ENCODE measurements at places on chromosomes 2 and 18.

GRCh38 chr18:2471523-2471922 lies 99.8 kb downstream of the METTL4 start:
- no peak for DNase-seq

DNA sequence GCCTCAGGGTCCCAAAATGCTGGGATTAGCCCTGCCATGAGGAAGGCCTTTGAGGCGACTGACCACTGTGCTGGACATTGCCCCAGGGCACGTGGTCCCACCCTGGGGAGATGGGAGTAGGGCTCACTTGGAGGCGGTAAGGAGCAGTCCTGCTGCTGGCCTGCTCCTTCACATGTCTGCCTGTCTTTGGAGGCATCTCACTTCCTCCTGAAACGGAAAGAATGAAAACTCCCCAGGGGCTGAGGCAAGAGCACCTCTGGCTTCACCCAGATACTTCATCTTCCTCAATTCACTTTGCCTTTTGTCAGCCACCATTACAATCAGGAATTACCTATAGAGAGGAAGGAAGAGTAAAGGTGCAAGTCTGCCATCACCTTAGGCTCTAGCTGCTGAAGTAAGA lies 59.9 kb upstream of the GATA6 start:
- DNase-seq: no peak

GRCh38 chr2:112805542-112805941 lies 21.2 kb upstream of the IL1A start:
- no peak for DNase-seq

DNA sequence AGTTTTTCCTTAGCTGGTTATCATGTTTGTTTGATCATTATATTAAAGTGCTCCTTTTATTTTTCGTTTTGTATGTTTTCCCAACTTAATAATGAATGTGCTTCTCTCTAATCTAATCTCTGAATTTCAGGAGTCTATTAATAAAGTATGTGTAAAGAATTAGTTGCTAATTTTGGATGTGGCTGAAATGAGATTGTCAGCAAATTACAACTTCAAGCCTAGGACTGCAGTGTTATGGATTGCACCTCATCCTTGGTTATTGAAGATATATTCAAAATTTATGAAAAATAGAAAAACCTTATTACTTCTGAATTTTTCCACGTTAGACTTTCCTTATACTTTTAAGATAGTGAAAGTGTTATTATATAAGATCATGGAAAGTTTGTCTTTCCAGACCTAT lies 227.7 kb downstream of the NEDD4L start:
- no peak for DNase-seq

DNA sequence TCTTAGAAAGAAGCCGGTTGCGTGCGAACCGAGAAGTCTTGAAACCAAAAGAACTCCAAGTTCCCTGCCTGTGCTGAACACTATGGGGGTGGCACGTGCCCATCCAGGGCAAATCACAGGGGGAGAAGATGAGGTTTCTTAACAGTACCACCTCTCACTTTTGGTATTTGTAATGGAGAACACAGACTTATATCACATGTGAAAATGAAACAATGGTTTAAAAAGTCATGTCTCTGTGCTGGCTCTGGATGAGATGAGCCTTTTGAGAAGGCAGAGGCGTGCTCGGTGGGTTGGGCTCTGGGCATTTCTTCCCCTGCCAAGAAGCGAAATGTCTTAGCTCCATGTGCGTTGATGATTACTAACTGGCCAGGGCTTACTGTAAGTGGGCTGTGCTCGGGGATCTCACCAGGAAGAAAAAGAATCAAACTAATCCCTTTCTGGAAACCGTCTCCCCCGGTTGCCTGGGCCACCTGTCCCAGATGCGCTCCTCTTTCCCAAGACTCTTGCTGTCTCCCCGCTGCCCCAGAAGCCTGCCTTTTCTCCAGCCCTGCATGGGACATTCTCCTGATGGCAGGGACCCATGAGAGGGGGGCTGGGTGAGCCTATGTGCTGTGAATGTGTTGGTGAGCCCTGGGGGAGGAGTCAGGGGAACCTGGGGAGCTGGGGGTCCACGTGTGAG lies 252.9 kb downstream of the PRKCE start:
- DNase-seq: no peak

GRCh38 chr2:54228945-54229344 lies 27.1 kb downstream of the TSPYL6 start:
- no peak for DNase-seq

- no peak for DNase-seq
Observed at GRCh38 chr2:197708331-197708730, 3.2 kb downstream of the MARS2 start.

GRCh38 chr2:72864500-72864899 lies 22.7 kb upstream of the SPR start:
- no peak for DNase-seq

DNA sequence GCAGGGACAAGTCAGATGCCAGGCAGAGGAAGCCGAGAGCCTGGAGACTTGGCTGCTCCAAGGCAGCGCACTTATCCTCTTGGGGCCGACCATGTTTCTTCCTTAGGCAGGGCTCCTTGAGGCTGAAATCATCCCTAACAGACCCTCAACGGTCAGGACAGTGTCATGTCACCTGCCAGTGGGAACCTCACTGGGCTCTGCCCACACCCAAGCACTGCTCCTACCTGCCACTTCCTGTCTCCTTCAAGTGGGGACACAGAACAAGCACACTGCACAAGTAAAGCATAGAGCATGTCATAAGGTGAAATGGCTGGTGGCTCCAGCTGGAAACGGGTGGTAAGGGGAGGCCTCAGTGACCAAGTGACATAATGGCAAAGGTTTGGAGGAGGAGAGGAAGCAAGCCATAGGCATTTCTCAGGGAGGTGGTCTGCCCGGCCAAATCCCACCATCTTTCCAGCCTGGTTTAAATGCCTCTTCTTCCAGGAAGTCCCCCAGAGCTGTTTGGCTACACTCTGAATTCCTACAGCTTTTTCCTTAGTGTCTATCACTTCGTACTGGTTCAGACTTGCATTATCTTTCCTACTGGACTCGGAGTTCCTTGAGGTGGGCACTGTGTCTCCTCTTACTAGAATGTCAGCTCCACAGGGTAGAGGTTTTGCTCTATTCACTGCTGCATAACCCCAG lies 7.3 kb upstream of the ATOH8 start:
- DNase-seq: no peak

GRCh38 chr18:33584548-33585430 lies 6.8 kb downstream of the ASXL3 start:
- no peak for DNase-seq

- no peak for DNase-seq
Observed at GRCh38 chr2:224412141-224413015, 10.5 kb upstream of the FAM124B start.

- DNase-seq: no peak
Observed at GRCh38 chr18:3832025-3832638, 382.2 kb downstream of the TGIF1 start.

GRCh38 chr2:239821694-239822075 lies 203.5 kb downstream of the NDUFA10 start:
- no peak for DNase-seq

GRCh38 chr2:17476830-17477229 lies 41.4 kb downstream of the RAD51AP2 start:
- DNase-seq: no peak

DNA sequence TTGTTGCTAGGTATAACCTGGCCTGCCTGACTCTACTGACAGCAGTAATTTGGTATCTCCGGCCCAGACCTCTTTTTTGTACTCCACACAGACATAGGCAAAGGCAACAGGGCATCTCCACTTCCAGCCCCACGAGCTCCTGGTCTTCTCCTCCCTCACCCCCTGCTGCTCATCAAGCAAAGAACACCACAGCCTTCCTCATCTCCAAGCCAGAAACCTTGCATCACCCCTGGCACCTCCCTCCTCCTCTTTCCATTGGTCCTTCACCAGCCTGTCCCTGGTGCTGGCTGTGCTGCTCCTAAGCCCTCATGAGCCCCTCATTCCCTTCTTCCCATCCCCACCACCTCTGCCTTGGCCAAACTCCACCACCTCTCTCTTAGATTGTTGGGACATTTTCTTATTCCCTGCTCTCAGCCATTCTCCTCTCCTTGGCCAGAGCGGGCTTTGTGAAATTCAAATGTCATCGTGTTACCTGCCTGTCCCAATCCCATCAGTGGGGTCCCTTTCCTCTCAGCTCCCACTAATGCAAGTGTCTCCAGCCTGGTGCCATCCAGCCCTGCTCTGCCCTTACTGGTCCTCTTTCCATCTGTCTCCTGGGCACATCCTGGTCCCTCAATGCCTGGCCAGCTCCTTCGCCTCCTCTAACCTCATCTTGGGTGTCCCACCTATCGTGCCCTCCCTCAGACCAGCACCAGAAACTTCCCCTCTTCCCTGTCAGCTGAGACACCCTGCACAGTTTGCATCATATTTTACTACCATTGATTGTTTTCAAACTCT lies 77.4 kb downstream of the INHBB start:
- no peak for DNase-seq

DNA sequence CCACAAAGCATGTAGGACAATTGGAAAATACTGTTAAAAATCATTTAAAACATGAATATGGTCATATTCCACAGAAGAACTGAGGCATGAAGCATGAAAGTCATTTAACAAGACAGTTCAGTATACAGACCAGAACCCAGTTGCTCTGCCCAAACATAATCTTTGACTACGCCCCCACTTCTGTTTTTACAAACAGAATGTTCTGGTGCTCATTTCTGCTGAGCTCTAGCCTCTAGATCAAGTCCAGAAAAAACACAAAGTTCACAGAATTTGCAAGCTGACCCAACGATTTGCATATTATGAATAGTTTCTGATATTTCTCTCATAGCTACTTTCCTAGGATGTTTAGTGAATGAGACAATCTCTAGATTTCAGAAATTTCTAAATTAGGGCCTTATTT lies 424.9 kb downstream of the PID1 start:
- no peak for DNase-seq

GRCh38 chr2:197960786-197961185 lies 156.4 kb downstream of the PLCL1 start:
- no peak for DNase-seq

- no peak for DNase-seq
Observed at GRCh38 chr2:136055929-136056688, 61.8 kb downstream of the CXCR4 start.

GRCh38 chr18:34544930-34545329 lies 165.2 kb upstream of the DTNA start:
- no peak for DNase-seq
